ENCODE measurements at places on chromosomes 5 and 9. TPM values are rescaled to one million over a fixed set of nuclear protein-coding genes. Genes with fewer than 3 reads are reported as not detected.

DNA sequence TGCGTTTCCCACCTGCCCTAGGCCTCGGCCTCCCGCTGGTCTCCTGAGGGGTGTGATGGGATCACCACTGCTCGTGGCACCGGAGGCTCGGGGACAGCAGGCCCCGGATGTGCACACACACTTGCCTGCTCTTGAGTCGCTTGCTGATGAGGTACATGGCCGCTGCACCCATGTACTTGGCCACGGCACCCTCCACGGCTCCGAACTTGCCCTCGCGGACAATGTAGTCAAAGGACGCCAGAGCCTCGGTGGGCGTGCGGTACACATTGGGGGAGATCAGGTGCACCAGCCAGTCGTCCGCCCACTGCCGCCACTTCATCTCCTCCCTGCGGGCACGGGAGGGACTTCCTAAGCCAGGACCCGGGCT lies 4.7 kb downstream of the PTGES2 start:
- peaks cover 20% of the 10 kb centered on the region for H3K36me3 ChIP-seq
- H3K4me3 ChIP-seq: no peak overlapping the region
- no peaks in the 10 kb centered on the region for H3K27me3 ChIP-seq
- no peak for DNase-seq

DNA sequence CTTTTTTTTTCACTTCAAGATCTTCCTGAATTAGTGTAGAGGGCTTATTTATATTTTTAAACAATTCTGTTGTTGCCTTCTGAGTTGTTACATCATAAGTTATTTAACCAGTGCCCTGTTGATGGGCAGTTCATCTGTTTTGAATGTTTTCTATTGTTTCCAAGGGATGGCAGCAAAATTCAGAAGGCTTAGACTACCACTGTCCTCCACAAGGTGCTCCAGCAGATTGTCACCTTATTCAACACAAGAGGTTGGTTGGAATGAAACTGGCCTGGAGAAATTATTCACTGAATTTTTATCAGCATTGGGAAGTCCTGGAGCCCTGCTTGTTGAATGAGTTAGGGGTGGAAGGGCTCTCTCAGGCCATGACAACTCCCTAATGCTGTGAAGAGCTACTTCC lies 1.3 kb upstream of the KLHL9 start:
- H3K27me3 ChIP-seq: no peaks in the 10 kb centered on the region
- peak overlapping the region; percentile 75 for H3K4me3 ChIP-seq
- H3K36me3 ChIP-seq: peaks cover 6% of the 10 kb centered on the region
- H3K4me1 ChIP-seq: no peaks in the 10 kb centered on the region
- no peak for DNase-seq
- no peak overlapping the region for H3K27ac ChIP-seq

- H3K4me1 ChIP-seq: peaks cover 7% of the 10 kb centered on the region
- H3K36me3 ChIP-seq: peaks cover 5% of the 10 kb centered on the region
- H3K4me3 ChIP-seq: no peak overlapping the region
- no peak overlapping the region for H3K27ac ChIP-seq
- H3K27me3 ChIP-seq: no peaks in the 10 kb centered on the region
Measured at GRCh38 chr5:81525690-81526089, 131.8 kb upstream of the ACOT12 start.

The CDH18 gene
- total RNA-seq: not detected

DNA sequence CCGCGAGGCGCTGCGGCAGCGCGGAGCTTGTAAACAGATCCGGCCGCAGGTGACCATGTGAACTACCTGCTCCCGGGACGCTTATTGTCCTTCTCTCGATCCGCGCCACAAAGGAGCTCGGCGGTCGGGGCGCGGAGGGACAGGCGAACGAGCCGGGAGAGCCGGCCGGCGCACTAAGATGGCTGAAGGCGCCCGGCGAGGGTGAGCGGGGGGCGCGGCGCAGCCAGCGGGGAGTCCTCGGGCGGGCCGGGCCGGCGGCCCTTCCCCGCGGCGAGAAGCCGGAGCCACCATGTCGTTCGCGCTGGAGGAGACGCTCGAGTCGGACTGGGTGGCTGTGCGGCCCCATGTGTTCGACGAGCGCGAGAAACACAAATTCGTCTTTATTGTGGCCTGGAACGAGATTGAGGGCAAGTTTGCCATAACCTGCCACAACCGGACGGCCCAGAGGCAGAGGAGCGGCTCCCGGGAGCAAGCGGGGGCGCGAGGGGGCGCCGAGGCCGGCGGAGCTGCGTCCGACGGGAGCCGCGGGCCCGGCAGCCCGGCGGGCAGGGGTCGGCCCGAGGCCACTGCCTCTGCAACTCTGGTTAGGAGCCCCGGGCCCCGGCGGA lies 535 bp downstream of the JMY start:
- H3K4me3 ChIP-seq: peak overlapping the region; percentile 95
- DNase-seq: no peak
- peak overlapping the region; percentile 98 for H3K27ac ChIP-seq
- peaks cover 12% of the 10 kb centered on the region for H3K4me1 ChIP-seq
- peaks cover 13% of the 10 kb centered on the region for H3K36me3 ChIP-seq
- H3K27me3 ChIP-seq: no peaks in the 10 kb centered on the region

DNA sequence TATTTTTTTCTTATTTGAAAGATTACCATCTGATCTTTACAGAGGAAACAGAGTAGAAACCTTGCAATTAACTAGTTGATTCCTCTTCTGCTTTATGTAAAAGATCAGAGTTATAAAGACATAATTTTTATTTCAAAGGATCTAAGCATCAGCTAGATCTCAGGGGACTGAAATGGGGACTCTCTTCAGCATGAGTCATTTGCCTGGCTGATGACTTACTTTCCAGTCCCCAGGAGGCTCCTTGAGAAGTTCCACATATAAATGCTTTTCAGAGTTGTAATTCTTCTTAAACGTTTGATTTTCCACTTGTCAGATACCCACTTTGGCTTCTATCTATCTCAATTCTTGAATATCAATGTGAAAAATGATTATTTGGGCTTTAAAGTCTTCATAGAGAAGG lies 389.4 kb downstream of the RAB3C start:
- no peak overlapping the region for H3K4me3 ChIP-seq
- H3K4me1 ChIP-seq: no peaks in the 10 kb centered on the region
- DNase-seq: no peak
- no peak overlapping the region for H3K27ac ChIP-seq

Measured in MCF 10A (cell line).